ENCODE measurements at places on chromosomes 5 and 9. TPM values are rescaled to one million over a fixed set of nuclear protein-coding genes. Genes with fewer than 3 reads are reported as not detected.

GRCh38 chr9:79131824-79132377 is 439.9 kb upstream of the TLE4 start:
- no peak for DNase-seq
- no peak overlapping the region for H3K4me3 ChIP-seq
- no peaks in the 10 kb centered on the region for H3K27me3 ChIP-seq
- no peak overlapping the region for H3K27ac ChIP-seq
- H3K4me1 ChIP-seq, result peaks cover 6% of the 10 kb centered on the region
- no peaks in the 10 kb centered on the region for H3K36me3 ChIP-seq

DNA sequence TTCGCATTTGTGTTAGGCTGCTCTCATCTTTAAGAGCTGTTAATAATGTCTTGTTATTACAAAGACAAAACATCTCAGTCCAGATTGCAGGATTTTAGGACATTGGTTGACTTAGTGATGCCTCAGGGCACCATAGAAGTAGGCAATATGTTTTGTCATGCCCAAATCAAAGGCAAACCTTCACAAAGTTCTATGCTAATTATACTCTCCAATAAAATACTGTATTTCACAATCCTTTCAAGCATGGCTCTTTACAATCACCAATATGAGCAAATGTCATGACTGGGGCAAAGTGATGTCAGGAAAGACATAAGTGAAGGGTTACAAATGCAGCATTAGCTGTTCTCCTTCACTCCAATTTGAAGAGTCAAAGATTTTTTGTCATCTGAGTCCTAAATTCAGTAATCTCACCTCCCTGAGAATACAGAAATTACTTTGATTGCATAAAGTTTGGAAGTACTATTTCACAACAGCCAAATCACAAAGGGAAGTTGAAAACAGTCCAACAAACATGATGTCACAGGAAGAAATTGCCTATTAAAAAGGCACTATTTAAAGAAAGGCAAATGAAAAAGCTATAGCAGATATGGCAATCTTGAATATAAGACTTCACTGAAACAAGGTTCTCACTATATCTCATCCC is 303.2 kb downstream of the PRR16 start:
- H3K36me3 ChIP-seq, result no peaks in the 10 kb centered on the region
- no peak for DNase-seq
- H3K4me3 ChIP-seq, result no peak overlapping the region
- no peak overlapping the region for H3K27ac ChIP-seq
- no peaks in the 10 kb centered on the region for H3K27me3 ChIP-seq

GRCh38 chr5:163079618-163080017 is 357.8 kb upstream of the CCNG1 start:
- DNase-seq, result no peak
- H3K27ac ChIP-seq, result no peak overlapping the region
- no peaks in the 10 kb centered on the region for H3K36me3 ChIP-seq
- no peaks in the 10 kb centered on the region for H3K27me3 ChIP-seq

Gene IL3
- total RNA-seq, result not detected

- H3K4me1 ChIP-seq, result no peaks in the 10 kb centered on the region
- DNase-seq, result no peak
- H3K36me3 ChIP-seq, result no peaks in the 10 kb centered on the region
- H3K27ac ChIP-seq, result no peak overlapping the region
These were observed 26.2 kb upstream of the SHC3 start for GRCh38 chr9:89204801-89205200.

Measured in esophagus muscularis mucosa (tissue), 4 donors.